ENCODE measurements at places on chromosomes 12 and 14. TPM values are rescaled to one million over a fixed set of nuclear protein-coding genes. Genes with fewer than 3 reads are reported as not detected.

Gene ABCC9
- 54.2 TPM for polyA plus RNA-seq

Gene KRT82
- not detected for polyA plus RNA-seq

Gene SYNDIG1L
- not detected for polyA plus RNA-seq

Gene VCPKMT
- 8.6 TPM for polyA plus RNA-seq

Gene GPD1
- 51.0 TPM for polyA plus RNA-seq

Gene ABCD2
- polyA plus RNA-seq, result 0.14 TPM

Gene MIP
- not detected for polyA plus RNA-seq

DNA sequence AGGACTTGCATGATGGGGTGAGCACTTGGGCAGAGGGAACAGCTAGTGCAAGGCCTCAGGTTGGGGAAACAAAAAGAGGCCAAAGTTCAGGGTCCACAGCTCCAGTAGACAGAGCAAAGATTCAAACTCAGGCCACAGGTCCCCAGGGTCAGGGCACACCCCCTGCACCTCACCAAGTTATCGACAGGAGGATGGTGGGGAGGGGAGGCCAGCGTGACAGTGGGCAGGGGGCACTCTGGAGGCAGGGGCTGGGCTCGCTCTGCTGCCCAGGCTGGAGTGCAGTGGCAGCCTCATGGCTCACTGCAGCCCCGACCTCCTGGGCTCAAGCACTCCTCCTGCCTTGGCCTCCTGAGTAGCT, 32.4 kb upstream of the ULK1 start:
- DNase-seq, result no peak

DNA sequence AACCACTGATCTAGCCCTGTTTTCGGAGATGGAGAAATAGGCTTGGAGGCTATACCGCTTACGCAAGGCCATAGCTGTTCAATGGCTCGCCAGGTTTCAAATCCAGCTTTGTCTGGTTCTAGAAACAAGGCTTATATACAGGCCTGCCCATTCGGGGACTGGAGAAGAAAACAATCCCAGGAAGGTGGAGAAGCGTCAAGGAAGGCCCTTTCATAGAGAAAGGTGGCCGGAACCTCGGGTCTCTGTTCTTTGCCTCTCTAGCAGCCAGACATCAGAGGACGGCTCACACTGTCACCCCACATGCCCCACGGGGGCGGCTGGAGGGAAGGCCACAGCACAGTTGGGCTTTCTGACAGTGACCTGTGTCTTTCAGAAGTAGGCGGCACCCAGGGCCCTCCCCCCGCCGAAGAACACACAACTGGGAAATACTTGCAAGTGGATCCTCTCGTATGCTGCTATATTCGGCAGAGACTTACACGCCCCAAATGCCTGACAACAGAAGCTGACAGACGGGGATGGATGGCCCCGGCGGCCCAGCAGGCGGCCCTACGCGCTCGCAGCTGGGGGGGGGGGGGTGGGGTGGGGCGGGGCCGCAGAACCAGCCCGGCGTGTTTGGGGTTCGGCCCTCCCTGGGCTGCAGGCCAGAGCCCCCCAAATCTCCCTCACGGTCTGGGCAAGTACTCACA, 4.5 kb upstream of the SETD1B start:
- DNase-seq, result peak; percentile 86

DNA sequence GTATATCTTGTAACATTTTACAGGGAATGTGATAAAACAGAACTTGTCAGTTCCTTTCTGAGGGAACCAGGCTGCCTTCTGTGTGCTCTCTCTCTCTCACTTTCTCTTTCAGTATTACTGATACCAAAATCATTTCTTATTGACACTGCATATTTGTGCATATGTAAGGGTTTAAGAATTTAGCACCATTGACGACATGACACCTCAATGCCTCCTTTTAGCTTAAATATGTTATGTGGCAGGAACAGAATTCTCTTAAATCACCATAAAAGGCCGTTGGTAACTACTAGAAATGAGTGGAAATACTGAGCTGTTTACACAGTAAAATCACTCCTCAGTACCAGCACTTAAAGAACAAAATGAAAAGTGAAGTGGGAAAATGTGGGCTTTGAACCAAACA, 457.7 kb upstream of the SYT1 start:
- no peak for DNase-seq

DNA sequence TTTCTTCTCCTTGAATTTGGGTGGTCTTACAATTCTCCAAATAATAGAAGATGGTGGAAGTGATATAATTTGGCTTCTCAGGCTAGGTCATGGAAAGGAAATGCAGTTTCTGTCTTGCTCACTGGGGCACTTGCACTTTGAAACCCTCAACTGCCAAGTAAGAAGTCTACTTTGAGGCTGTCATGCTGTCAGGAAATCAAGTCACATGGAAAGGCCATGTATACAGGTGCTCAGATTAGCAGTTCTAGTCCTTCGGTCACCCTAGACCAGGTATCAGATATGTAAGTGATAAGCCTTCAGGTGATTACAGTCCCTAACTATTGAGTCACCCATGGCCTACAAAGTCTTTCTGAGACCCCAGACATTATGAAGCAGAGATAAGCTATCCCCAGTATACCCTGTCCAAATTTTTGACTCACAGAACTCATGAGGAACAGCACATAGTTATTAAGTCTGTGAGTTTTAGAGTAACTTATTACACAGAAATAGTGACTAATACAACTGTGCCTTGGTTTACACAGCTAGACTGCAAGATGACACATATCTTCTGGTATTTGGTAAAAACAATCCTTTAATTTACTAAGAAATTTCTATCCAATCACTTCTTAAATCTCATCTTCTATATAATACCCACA, 26.3 kb upstream of the BBS10 start:
- peak; percentile 1 for DNase-seq

DNA sequence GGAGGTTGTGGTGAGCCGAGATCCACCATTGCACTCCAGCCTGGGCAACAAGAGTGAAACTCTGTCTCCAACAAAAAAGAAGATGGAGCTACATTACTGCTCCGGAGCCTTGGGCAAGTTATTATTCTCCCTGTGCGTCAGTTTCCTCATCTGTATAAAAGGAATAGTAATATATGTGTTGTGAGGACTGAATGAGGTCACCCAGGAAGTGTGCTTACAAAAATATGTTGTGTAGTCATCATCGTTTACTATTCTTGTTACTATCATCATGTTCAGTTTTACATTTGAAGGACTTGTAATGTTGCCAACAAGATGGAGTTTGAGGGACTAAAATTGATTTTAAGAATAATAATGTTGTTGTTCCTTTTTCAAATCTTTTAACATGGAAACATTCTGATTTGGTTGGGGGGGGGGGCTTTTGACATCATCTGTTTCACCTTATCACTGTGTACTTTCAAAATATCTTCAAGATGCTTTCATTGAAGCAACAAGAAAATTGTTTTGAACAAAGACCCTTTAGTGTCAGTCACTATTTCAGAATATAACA, 156.8 kb downstream of the PDE3A start:
- DNase-seq, result no peak

DNA sequence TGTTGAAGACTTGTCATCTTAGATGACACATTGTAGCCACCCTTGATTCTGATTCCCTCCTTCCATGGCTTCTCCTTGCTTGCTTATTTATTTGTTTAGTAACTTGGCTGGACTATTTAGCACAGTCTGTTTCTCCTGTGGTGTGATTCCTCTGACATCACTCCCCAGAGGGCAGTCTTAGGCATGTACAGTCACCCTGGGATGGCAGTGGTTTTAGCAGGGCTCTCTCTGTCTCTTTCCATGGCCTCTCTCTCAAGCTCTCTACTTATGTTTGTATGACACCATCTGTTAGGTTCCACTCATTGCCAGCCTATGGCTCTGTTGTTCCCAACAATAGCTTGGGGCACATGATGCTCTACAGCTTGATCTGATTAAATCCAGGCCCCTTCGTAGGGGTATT, 158.3 kb downstream of the ADGRD1 start:
- no peak for DNase-seq

DNA sequence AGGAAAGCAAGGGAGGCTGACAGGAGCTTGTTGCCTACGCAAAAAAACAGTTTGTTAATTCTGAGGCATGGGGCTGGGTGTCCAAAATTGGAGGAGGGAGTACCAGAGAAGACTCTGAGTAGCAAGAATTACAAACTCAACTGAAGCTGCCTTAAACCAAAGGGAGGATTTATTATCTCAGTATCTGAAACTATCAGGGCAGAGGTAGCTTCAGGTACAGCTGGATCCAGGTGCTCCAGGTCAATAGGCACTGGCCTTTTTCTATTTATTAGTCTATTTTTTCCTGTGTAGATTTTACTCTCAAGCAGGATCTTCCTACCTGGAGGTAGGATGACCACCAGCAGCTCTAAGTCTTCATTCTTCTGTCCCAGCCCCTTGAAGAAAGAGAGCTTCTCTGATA, 135.3 kb upstream of the NCOR2 start:
- no peak for DNase-seq

GRCh38 chr12:121388421-121388981, 11.4 kb upstream of the RNF34 start:
- DNase-seq, result no peak

GRCh38 chr12:40889329-40889728, 197.1 kb downstream of the CNTN1 start:
- no peak for DNase-seq

GRCh38 chr12:55703288-55703687, 4.4 kb downstream of the ITGA7 start:
- peak; percentile 82 for DNase-seq
